HuH-7 (cell line): ENCODE measurements at places on chromosomes 12 and 14.

DNA sequence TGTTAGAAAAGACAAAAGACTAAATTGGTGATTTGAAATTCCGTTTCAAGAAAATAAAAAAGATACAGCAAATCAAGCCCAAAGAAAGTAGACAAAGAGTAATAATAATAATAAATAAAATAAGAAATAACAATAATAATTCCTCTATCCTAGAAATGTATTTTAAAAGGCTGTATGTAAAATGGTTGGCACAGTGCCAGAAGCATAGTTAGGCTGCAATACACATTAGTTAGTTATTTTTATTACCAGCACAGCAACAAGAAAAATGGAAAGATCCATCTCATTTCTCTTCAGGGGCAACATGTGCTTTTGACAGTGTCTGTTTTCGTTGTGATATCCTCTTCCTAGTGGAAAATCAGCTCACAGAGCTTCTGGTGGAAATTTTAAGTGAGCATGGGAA lies 174.1 kb upstream of the TMTC1 start:
- DNase-seq, result no peak

- DNase-seq, result peak; percentile 28
These were observed 41.1 kb downstream of the PRB3 start for GRCh38 chr12:11228296-11228879.

DNA sequence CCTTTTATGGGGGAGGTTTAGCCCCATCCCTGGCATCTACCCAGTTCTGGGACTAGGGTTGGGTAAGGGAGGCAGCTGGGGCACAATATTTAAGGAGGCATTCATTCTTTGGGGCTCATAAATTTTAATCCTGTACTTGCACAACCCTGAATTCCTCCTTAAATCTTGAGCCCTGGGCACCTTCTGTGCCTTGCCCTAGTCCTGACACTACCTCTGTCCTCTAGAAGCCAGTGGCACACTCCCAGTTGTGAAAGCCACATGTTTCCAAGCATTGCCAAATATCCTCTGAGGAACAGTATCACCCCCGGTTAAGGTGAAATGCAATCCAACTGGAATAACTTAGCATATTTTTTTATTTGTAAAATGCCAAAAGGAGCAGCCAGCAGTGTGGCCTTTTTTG lies 36.6 kb downstream of the SLC16A7 start:
- DNase-seq, result no peak

DNA sequence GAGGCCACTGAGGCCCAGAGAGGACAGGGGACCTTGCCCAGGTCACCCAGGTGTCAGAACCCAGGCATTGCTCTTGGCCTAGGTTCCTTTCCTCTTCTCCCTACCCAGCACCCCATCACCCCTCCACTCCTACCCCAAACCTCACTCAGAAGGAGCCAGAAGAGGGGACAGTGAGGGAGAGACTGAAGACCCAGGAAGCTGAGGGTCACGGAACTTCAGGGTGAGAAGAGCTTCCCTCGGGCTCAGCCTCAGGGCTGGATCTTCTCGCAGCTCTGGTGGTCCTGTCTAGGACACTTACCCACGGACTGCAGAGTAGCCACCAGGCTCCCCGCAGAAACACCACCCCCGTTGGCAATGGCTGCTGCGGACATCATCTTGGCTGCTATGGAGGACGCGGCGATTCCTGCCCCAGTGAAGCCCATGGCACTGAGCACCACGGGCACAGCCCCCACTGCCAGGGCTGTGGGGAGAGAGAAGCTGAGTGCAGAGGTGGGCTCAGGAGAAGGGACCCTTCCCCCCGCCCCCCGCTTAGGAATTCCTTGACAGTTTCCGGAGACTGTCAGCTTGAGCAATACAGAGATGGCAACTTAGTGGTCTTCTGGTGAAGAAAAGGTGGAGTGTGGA lies 1.1 kb downstream of the IFI27L2 start:
- no peak for DNase-seq

DNA sequence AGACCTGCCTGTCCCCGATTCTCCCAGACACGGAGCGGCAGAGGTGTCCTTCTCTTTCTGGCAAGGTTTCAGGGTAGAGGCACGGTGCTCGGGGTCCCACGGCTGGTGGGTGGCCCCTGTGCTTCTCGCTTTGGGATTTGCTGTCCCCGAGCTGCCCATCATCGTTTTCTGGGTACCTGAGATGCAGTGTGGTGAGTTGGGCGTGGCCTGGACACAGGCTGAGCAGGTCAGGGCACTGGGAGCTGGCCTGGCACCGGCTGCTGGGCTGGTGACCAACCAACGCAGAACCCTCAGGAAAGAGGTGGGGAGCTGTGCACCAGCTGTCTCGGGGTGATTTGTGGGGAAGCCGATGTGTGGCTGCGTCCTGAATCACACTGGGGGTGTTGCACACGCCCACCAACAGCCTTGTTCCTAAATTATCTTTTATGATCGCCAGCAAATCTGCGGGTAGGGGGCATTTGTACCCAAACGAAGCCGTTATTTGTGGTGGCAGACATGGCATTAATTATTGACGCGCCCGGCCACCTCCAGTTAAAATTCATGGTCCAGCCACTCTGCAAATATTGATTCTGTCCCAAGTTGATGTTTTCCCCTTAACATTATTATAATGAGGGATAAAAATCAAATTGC lies 61.0 kb downstream of the KIF26A start:
- no peak for DNase-seq
